ENCODE measurements at places on chromosomes 5 and 9.

GRCh38 chr5:67199859-67200258 lies 3.3 kb upstream of the CD180 start:
- DNase-seq = no peak

DNA sequence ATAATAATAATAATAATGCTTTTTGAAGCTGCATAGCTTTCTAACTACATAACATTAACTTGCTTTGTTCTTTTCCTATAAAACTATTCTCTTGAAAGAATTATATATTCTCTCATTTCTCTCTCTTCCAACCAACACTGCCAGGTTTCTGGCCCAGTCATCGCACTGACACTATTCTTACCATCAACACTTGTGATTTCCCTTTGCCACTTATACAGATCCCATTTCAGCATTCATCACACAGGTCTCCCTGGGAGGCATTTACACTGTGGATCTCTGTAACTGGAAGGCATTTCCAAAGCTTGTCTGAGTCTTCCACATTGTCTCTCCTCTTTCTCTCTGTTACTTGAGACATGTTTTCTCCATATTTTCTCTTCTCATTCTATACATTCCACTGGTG lies 777.8 kb upstream of the ACO1 start:
- no peak for DNase-seq

GRCh38 chr9:89601306-89601705 lies 3.5 kb upstream of the GADD45G start:
- no peak for DNase-seq

GRCh38 chr9:35820076-35820475 lies 5.2 kb upstream of the HINT2 start:
- no peak for DNase-seq

DNA sequence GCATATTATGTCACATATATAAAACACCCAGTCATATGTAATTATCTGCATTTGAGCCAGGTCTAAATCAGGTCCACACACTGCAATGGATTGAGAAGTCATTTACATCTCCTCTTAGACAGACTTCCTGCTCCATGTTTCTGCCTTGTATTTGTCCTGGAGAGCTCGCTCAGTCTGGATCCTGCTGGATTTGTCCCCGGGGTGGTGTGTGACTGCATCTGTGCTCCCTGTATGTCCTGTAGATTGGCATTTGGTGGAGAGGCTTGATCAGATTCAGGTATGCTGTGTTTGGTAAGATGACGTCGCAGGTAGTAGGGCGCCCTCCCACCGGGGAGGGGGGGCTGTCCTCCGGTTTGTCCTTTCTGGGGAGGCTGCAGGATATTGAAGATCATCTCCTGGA lies 33.6 kb upstream of the IER5L start:
- DNase-seq = no peak

- no peak for DNase-seq
Observed at GRCh38 chr9:105459336-105459735, 11.5 kb downstream of the FSD1L start.

- no peak for DNase-seq
Observed at GRCh38 chr5:23139338-23140171, 286.4 kb upstream of the CDH12 start.

GRCh38 chr5:143025971-143026370 lies 255.8 kb downstream of the ARHGAP26 start:
- peak; percentile 30 for DNase-seq

- no peak for DNase-seq
Observed at GRCh38 chr9:846852-847251, 5.4 kb downstream of the DMRT1 start.

Measured in dermis microvascular lymphatic vessel endothelial cell (primary cell).